ENCODE measurements at places on chromosomes 16 and 17. TPM values are rescaled to one million over a fixed set of nuclear protein-coding genes. Genes with fewer than 3 reads are reported as not detected.

Gene NOMO2
- total RNA-seq, result 77.6 TPM

Gene ASGR2
- total RNA-seq, result not detected

Gene PRDM7
- not detected for total RNA-seq

Gene ZSCAN10
- total RNA-seq, result 0.81 TPM

Gene TM4SF5
- total RNA-seq, result not detected

Gene CSH1
- total RNA-seq, result 11.7 TPM

Gene UNC45B
- total RNA-seq, result 0.44 TPM

Gene CMTM2
- 0.49 TPM for total RNA-seq

Gene SLC38A8
- total RNA-seq, result not detected

Gene CCL8
- not detected for total RNA-seq

Gene PDPR
- total RNA-seq, result 31.2 TPM

Gene SMIM36
- not detected for total RNA-seq

Gene TRIM65
- 18.7 TPM for total RNA-seq

Gene ANKRD40CL
- total RNA-seq, result not detected

Gene TBX2
- not detected for total RNA-seq

Gene RTN4RL1
- total RNA-seq, result 0.35 TPM

Gene AGRP
- total RNA-seq, result not detected

Measured in CD4-positive, CD25-positive, alpha-beta regulatory T cell (primary cell).